Ascending aorta (tissue), 2 donors: ENCODE measurements at places on chromosomes 2 and 18. TPM values are rescaled to one million over a fixed set of nuclear protein-coding genes. Genes with fewer than 3 reads are reported as not detected.

The FSHR gene
- not detected for total RNA-seq

The RAB6D gene
- total RNA-seq: not detected

The HOXD10 gene
- not detected for total RNA-seq

DNA sequence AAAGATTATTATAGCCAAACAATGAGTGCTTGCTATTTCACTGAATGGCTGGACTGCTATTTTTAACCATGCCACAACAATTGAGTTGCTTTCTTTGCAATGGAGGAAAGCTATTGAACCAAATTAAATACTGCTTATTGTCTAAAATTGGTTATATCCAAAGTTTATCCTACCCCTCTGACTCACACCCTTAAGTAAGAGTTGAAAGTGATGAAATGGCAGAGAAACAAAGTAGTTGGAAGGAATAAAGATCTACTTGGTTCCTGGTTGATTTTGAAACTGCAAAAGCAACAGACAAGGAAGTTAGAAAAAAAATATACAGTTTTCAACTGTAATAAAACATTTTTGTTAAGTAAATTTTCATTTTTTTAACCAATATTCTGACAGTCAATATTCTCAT is 47.5 kb downstream of the EML4 start:
- no peak for DNase-seq

- DNase-seq: no peak
Observed at GRCh38 chr2:220660277-220661145, 911.6 kb downstream of the EPHA4 start.

DNA sequence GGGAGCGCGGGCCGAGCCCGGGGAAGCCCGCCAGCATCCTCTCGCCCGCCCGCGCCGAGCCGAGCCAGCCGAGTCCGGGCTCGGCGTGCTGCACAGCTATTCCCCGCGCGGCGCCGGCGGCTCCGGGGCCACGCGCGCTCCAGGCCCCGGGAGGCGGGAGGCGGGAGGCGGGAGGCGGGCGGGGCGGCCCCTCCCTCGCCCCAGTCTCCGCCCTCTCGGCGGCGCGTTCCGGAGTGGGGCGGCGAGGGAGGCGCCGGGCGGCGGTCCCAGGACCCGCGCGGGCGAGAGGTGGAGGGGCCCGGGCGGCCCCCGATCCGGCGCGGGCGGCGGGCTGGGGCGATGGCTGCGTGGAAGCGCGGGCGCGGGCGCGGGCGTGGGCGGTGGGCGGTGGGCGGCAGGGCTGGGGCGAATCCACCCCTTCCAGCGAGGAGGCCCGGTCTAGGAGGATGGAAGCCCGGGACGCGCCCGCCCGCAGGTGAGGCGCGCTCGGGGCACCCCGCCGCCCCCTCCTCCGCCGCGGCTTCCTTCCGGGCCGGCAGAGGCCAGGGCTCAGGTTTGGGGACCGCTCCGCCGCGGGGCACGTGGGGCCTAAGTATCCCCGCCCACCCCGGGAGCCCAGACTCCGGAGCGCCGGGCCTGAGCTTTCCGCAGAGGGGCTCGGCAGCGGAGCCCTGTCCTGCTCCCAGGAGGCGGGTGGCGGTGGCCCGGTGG is at the start of gene ADCY3:
TSS of gene ADCY3 (minus strand) at position 140 of the 711 bp plus-strand sequence. CDS start 1,250 bp downstream, outside the sequence.
- DNase-seq: peak; percentile 75

DNA sequence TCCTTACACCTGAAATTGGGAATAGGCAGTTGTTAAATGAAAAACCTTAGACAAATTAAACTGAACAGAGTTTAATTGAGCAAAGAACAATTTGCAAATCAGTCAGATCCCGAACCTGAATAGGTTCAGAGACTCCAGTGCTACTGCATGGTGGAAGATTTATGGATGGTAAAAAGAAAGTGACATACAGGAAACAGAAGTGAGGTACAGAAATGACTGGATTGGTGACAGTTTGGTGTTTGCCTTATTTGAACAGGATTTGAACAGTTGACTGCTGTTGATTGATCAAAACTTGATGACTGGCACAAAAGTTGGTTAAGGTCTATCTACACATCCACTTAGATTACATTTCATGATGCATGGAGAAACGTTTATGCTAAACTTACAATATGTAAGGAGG is 248.8 kb downstream of the HNMT start:
- no peak for DNase-seq
